ENCODE measurements at places on chromosomes 3 and 15. TPM values are rescaled to one million over a fixed set of nuclear protein-coding genes. Genes with fewer than 3 reads are reported as not detected.

The CCDC54 gene
- not detected for total RNA-seq

The SH3GL3 gene
- total RNA-seq, result 2.0 TPM

The FAM107A gene
- not detected for total RNA-seq

The TGFBR2 gene
- 13.4 TPM for total RNA-seq

DNA sequence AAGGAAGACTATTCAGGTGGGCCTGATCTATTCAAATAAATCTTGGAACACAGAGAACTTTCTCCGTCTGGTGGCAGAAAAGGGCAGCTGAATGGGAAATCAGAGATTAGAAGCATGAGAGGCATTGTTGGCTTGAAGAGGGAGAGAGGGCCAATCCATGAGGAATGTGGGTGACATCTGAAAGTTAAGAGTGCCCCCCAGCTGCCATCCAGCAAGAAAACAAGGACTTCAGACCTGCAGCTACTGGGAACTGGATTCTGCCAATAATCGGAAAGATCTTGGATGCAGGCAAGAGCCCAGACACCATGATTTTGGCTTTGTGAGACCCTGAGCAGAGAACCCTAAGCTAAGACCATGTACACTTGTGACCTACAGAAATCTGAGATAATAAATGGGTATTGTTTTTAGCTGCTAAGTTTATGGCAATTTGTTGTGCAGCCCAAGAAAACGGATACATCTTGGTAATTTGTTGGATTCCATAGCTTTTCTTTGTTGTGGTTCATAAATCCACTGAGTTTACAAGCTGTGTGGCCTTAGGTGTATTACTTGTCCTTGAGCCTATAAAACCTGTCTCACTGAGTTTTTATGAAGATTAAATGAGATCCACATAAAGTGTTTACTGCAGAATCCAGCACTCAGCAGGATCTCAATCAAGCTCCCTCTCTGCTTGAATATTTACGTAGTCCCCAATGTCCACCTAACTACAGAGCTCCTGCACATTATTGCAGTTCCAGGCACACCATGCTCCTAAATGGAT, 82.1 kb upstream of the PRTG start:
- DNase-seq, result no peak

DNA sequence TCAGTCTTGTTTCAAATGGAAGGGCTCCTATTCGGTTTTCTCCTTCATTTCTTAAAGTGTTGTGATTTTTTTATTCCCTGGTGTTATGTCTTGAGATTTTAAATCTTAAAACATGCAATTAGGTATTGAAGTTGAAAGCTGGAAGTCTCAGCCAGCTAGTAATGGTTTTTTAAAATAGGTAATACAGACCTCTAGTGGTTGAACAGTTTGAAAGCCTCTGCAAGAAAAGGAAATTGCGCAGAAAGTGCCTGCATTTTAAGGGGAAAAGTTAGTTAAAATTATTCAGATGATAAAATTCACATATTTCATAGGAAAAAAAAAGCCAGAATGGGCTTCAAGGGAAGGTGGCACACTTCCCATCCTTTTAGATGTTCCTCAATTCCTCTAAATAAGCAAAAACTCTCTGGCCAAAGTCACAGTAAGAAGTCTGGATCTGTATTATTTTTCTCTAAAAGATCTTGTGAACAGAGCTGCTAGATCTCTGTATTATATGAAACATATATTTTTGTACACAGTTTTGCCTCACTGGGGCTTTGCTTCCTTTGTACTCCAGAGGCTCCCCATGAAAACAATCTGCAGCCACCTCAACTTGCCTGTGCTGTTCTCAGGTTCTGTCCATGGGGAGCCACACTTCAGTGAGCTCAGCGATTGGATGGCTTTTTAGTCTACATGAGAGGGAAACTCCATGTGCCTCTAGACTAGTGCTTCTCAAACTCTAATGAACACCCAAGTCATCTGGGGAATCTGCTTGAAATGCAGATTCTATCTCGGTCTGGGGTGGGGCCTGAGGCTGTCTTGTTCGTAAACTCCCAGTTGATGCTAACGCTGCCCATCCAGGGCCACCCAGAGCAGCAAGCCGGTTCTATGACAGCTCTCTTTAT, 21.5 kb downstream of the AGTR1 start:
- peak; percentile 23 for DNase-seq

DNA sequence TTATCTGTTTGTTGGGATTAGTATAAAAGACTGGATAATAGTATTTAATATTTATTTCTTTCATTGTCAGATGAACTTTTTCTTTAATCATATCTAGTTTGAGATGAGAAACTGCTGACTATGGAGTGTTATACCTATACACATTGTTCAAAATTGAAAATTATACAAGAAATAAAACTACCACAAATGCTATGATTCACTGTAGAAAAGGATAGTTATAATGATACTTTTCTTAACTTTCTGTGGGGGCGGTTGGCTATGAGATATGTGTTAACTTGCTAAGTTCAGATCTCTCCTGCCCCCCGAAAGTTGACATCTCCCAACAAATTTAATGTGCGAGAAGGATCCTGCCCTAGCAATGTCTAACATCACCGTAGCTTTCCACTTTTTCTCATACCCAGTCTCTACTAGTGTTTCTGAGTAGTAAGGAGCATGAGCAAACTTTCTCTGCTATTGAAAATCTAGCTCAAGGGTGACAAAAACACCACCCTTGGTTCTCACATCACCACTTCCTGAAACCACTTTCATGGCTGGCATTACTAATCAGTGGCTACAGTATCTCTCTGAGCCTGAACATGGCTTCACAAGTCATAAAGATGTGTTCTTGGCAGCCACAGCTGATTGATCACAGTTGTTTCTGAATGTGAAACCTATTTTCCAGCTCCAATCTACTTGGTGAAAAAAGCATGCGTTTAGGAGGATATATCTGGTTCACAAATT, 15.8 kb upstream of the SAMMSON start:
- DNase-seq, result no peak

DNA sequence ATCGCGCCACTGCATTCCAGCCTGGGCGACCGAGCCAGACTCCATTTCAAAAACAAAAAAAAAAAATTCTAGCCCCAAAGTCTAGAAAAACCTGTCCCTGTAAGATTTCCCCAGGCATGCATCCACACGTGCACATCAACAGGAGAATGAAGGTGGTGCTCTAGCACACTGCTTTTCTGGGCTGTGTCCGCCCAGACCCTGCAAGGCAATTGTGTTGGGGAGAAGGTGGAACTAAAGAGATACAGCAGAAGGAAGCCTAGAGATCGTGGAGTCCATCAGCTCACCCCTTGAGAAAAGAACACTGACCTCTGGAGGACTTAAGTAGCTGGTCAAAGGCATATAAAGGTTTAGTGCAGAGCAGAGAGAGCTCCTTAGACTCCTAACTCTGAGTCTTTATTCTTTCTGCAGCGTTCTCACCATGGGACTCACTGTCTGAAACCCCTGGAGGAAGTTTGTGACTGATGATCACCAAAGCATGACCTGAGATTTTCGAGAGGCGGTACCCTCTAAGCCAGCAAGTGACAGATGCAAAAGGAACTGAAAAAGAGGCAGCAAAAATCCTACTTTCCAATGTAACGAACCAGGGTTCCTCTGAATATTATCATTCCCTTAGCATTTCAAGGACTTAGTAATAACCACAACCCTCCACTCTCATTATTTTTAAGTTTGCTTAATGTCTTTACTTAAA, 179.8 kb downstream of the MEX3B start:
- DNase-seq, result no peak

GRCh38 chr3:40582401-40583027, 57.8 kb downstream of the ZNF621 start:
- DNase-seq, result no peak

DNA sequence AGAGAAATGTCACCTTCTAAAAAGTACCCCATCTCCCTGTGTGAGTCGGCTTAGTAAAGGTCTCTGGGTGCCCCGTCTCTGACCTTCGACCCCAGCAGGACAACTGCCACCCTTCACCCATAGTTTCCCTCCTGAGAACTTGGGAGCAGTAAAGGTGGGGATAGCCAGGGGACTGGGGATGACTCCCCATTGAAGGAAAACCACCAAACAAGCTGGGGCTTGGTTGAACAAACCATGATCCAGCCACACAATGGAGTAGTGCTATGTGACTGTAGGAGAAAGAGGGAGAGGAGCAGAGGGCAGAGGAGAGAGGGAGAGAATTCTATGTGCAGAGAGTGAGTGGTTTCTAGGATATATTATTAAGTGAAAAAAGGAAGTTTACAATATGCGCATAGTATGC, 33.7 kb downstream of the IDH3A start:
- DNase-seq, result no peak

DNA sequence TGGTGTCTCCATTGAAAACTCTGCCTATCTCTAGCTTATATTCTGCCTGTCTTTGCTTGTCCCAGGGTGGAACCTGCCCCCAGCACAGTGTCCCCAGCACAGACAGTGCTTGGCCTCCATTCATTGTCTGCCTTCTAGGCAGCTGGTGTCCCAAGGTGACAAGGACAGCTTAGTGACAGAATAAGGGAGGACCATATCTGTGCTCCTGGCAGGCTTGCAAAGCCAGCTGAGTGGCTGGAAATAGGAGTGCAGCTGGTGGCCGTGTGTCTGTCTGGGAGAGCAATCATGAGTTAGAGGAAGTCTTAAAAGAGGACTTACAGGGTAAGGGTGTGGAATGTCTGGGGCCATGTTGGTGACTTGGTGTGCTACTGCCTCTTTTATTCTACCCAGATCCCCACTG, 33.4 kb downstream of the SCN5A start:
- no peak for DNase-seq

GRCh38 chr15:55420171-55420866, 12.0 kb downstream of the PIERCE2 start:
- DNase-seq, result no peak

DNA sequence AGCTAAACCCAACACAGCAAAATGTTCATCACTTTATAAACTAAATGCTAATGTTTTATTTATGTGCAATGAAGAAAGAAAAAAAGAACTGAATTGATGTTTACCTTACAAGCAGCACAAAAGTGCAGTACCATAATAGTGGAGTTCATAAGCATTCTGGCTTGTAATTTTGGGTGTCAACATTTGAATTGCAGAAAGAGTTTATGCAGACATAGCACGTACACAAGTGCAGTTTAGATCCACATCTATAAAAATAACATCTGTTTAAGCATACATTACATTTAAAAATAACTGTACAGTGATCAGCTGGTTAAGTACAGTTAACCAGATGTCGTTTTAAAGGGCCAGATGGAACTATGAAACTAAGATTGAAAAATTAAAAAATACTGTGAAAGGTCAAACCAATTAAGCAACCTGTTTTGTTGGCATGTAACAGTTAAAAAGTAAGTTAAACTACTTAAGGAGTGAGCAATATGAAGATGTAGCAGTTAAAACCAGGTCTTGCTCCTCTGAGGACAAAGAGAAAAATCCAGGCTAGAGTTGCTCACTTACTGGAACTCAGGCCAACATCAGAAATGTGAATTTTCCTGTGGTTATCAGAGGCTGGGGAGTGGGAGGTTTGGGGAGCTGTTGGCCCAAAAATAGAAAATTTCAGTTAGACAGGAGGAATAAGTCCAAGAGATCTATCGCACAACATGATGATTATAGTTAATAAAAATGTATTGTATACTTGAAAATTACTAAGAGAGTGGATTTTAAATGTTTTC, 204.9 kb upstream of the MDFIC2 start:
- DNase-seq, result no peak

- DNase-seq, result no peak
Observed at GRCh38 chr15:69435985-69436384, 16.6 kb upstream of the RPLP1 start.

DNA sequence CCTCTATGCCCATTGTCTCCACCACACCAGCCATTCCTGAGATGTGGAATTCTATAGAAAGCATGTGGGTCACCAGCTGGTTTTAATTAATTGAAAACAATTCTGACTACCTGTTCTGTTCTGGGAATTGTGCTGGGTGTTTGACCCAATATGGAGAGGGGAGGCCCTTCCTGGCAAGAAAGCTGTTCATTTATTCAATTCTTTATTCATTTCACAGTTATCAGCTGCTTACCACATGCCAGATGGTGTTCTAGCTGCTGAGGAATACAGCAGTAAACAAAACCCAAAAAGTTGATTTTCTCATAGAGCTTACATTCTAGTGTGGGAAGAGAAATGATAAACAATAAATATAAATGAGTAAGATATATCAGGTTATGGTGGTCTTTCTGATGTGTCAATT, 296.1 kb upstream of the RASGRP1 start:
- no peak for DNase-seq

DNA sequence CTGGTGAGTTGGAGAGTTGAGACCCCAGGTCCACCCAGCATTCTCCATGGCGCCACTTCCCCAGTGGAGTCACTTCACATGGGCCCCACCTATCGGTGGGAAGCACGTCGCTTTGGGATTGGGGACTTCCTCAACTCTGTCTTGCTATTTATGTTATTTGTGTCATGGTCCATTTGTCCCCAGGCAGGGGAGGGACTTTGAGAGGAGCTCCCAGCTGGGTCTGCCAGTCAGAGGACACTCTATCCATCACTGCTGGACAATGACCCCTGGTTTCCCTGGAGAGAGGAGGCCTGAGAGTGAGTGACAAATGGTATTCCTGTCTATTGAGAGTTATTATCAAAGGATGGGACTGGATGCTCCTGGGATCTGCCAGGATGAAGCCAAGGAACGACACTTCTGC, 127.6 kb downstream of the RAB11A start:
- DNase-seq, result no peak

DNA sequence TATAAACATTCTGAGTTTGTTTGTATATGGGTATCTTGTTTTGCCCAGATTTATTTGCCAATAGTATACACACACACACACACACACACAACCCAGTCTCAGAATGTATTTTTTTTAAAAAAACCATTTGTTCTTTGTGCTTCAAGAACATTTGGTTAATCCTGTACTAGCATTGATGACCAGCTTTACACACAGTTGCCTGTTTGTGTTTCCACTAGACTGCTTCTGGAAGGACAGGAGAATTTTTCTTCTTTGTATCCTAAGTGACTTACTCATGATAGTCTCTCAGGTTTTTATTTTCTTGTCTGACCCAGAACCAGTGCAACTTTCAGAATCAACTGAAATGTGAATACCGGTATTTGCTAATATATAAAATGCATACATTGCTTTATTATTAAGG, 40.5 kb downstream of the U2SURP start:
- no peak for DNase-seq

- no peak for DNase-seq
Observed at GRCh38 chr3:9123840-9124239, 125.6 kb downstream of the SRGAP3 start.

DNA sequence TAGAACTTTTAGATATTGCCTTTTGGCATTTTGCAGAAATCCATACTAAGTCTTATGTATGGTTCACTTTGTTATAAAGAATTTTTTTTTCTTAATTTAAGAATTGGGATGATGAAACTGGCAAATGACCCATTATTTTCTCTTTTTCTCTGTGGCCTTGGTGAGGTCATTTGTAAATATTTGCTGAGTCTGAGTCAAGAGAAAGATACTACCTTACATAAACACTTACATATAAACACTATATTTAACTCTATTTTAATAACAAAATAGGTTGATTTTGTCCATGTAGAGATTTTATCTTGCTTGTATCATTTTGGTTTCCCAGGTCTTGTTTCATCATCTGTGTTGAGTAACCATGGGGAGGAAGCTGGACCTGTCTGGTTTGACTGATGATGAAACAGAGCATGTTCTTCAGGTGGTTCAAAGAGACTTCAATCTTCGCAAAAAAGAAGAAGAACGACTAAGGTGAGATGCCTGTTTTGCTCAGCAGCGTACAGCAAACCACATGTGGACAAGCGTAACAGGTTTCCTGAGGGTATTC, 91.1 kb downstream of the MYRIP start:
- no peak for DNase-seq

- DNase-seq, result no peak
Observed at GRCh38 chr3:129575997-129576384, 30.5 kb downstream of the PLXND1 start.

Data from H4 (cell line).